Kidney capillary endothelial cell (primary cell): ENCODE measurements at places on chromosomes 12 and 14.

- no peak for DNase-seq
These were observed 160.0 kb upstream of the E2F7 start for GRCh38 chr12:77225373-77225772.

DNA sequence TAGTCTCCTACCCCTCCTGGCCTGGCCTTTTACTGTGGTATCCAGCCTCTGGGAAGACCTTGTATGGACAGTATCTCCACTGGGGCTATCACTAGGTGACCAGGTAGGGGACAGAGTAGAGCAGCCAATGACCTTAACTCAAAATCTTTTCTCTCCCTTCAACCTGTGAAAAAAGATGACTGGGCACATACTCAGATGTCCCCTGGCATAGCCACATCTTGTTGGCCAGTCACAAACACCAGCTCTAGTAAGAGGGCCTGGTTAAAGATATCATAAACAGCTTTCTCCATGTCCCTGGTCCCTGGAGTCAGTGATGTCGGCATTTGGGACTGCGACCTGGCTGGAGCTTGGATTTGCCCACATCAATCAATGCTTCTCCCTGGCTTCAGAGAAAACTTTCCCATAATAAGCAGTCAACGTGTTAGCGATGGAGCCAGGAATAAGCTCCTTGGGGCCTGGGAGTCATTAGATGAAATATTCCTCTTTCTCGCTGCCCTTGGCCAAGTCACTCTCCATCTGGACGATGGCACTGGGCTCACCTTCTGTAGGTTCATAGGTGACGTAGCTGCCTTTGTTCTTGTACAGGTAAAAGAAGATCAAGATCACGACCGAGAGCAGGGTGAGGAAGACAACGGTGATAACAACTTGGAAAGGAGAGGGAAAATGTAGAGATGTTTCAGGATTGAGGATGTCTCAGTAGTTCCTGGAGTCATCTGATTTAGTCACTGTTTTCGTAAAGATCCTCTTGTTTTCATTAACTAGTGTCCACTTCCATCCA lies 7.0 kb downstream of the DAZAP2 start:
- no peak for DNase-seq

DNA sequence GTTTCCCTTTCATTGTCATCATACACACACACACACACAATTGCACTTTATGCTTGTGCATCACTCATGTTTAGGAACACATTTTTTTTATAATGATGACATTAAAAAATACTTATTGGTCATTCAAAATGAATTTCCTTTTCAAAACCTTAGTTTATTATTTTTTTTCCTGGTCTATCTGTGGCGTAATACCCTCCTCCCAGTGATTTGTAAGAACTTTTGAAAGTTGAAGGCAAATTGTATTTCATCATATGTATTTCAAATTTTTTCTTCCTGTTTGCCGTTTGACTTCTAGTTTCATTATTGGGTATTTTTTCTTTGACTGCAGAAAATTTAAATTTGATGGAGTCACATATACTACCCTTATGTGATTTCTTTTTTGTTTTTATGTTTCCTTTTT lies 2.5 kb upstream of the LRRK2 start:
- no peak for DNase-seq

DNA sequence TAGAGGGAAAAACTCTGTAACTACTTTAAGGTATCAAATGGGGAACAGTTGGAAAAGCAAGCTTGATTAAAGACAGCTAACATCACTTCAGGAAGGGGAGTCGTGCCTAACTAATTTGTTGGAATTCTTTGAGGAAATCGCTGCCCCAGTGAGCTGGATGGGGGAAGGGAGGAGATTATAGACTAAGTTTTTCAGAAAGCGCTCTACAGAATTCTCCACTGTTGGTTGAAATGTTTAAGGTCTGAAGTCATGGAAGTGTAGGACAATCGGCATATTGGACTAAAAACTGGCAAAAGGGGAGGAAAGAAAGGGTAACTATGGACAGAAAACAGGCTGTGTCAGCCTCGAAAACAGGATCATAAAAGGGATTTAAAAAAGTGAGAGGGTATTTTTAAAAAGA lies 229.9 kb upstream of the HMGA2 start:
- no peak for DNase-seq
